ENCODE measurements at places on chromosomes 7 and 10.

GRCh38 chr10:62475551-62475950 is 101.4 kb downstream of the ZNF365 start:
- DNase-seq: no peak

- DNase-seq: no peak
These were observed 5.0 kb downstream of the ZYX start for GRCh38 chr7:143385891-143386781.

DNA sequence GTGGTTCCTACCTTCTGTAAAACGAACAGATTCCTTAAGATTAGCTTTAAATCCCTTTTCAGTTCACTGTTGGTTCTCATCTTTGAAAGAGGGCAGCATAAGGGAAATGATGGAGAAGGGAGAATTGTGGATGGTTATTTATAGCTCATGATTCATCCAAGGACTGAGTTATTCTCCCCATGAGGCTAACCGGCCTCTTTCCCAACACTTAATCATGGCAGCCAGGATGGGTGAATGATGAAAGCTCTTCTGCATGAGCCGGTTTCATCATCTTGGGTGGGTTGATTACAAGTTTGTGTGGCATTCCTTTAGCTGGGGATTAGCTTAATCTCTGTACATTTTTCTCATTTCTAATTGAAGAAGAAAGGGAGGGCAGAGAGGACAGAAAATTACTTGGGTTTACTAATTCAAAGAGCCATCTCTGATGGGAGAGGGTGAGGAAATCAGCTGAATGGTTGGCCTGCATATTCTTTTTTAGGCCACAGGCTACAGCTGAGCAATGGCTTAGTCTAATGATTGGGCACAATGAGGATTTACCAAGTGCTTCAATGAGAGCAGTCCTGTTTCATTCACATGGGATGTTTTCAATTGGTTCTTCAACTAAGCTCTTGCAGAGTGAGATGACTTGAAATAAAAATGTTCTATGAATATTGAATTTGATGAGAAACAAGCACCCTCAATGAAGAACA is 250.0 kb downstream of the BMPER start:
- DNase-seq: no peak

DNA sequence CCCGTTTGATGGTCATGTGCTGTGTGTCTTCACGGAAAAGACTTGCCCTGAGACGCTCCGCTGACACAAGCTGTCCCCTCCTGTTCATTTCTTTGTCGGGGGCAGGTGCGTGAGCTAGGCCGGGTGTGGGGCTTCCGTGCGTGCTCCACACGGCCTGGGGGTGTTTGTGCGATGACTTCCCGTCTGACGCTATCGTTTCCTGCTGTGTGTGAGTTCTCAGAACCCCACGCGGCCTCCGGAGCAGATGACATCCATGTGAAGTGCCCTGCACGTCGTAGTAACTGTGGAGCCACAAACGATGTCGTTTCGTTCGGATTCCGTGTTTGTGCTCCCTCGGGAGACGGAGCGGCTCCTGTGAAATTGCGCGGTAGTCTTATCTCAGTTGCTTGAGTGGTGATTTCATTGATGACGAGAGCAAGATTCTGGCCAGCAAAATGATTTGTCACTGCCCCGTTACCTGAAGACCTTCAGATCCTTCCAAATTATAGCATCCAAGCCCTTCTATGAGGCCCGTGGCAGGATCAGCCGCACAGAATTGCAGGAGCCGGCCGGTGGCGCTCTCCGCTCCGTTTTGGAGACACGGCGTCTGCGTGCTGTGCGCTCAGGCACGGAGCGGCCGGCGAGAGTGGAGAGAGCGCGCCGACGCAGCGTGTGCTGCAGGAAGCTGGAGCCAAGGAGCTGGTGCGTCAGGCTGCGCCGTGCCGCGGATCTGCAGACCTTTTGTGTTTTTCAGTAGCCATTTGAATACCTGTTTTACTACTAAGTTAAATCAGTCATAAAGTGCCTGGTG is 94.9 kb downstream of the NKX6-2 start:
- DNase-seq: no peak

DNA sequence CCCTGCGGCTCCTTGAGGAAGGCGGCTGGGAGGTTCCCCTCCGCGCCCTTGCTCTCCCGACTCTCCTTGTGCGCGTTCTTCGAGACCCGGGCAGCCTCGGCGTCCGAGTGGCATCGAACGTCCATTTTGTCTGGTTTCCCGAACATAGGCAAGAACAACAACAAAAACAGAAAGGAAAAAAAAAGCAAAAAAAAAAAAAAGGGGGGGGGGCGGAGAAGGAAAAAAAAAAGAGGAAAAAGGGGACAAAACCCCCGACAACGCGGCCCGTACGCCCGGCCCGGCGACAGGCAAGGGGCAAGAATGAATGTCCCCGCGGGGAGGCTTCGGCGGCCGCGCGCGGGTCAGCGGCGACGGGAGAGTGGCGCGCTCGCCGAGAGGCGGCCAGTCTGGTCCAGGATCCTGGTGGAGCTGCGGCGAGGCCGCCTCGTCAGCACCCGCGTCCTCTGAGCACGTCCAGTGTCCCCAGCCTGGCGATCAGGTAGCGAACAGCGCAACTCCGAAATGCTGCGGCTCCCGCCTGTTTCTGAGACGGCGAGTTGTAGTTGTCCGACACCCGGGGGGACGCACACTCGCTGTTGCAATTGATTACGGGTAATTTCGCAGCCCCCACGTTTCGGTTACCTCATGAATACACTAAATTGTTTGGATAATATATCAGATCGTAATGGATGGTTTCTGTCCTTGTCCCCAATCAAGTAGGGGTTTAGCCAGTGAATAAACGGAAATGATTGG is at the start of gene VAX1:
TSS of gene VAX1 (minus strand) at position 360 of the 732 bp plus-strand sequence. CDS start at position 146, 214 bp downstream.
- no peak for DNase-seq

DNA sequence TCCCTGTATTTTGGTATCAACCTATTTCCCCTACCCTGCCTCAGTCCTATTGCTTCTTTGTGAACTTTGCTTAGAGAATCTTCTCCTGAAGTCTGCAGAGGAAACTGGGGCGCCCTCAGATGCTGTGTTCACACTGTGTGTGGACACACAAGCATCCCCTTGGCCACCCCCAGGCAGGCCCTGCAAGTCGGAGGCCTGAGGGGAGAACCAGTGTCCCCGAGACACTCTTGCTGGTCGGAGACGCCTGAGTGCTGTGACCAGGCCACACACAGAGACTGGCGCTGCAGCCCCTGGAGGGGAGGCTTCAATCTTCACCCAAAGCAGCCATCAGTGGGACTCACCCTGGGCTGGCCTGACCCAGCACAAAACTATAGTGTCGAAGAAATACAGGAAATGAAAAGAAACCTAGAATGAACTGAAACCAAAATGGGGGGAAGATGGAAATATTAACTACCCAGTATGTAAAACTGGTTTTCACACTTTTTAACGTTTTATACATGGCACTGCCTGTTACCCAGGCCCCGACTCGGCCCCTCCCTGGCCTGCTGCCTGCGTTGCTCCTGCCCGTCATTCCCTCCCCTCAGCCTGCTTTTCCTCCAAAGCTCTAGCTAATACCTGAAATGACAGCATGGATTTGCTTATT is 48.4 kb upstream of the FAM20C start:
- DNase-seq: no peak

DNA sequence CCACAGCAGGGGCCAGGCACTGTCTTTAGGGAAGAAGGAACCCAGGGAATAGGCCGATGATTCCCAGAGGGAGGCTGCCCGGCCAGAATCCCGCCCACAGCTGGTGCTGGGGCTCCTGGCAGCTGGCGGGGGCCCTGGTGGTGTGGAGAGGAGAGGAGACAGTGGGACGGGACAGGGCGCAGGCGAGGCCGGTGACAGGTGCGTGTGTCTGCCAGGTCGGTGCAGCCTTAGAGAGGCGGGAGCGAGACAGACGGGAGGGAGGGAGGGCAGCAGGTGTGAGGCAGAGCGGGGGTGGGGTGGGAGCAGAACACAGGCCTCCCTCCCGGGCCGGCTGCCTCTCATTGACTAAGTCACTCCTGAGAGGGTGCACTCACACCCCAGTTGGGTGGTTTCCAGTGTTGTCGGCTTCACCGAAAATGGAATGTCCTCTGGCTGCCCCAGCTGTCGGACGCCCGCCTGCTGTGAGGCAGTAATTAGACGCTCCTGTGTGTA is 55.2 kb downstream of the ELFN1 start:
- DNase-seq: no peak

- DNase-seq: no peak
These were observed 51.3 kb downstream of the PRTFDC1 start for GRCh38 chr10:24900888-24901685.

DNA sequence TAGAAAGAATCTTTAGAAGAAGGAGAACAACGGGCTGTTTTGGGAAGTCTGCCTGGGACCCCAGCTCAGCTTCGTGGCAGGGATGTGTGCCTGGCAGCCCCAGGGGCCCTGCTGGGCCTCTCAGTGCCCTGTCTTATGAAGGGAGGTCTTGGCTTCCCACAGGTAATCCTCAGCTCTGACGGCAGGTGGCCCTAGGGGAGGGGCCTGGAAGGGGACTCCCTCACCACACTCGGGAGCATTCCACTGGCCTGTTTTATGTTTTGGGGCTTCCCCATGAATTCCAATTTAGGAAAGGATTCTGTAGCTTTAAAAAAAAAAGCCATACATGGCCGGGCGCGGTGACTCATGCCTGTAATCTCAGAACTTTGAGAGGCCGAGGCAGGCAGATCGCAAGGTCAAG is 3.0 kb upstream of the DMBT1 start:
- DNase-seq: no peak

GRCh38 chr7:155844526-155844925 is 32.3 kb upstream of the SHH start:
- no peak for DNase-seq

DNA sequence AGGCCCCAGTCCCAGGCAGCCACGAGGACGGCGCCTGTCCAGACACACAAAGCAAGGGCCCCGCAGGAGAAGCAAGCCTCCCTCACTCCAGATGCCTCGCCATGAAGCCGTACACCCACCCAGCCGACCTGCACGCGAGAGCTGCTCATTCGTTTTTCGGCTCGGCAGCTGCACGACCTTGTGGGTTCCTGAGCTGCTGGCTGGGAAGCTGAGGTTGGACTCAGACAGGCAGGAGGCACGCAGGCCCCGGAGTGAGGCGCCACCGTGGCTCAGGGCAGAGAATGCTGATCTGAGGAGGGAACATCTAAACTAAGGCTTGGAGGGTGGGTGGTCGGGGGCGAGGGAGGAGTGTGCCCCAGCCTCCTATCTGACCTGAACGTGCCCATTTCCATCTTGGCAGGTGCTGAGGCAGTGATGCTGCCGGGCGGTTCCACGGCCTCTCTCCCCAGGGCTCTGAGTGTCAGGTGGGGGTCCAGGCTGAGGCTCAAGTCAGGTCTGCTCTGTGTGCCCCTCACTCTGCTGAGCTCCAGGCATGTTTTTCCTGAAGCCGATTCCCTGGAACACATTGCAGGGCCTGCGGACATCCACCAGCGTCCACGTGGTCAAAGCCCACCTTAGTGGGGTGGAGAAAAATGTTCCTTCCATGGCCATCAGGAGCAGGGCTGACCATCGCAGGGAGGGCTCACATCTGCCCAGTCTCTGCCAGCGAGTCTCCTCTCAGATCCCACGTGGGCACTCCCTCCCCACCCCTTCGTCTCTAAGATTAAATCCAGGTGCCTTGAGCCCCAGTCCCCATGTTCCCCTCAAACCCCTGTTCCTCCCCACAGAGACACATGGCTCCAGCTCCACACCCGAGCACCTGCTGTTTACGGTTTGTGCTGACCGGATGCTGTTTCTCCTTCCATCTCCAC is 28.1 kb upstream of the FAM20C start:
- DNase-seq: no peak

- DNase-seq: no peak
These were observed 109.5 kb downstream of the PARD3 start for GRCh38 chr10:34705563-34705962.

GRCh38 chr7:21412410-21412851 is 15.5 kb upstream of the SP4 start:
- no peak for DNase-seq

- DNase-seq: no peak
These were observed 495 bp downstream of the EIF3B start for GRCh38 chr7:2354939-2355704.

GRCh38 chr7:150439967-150440366 is 10.5 kb upstream of the GIMAP8 start:
- no peak for DNase-seq

DNA sequence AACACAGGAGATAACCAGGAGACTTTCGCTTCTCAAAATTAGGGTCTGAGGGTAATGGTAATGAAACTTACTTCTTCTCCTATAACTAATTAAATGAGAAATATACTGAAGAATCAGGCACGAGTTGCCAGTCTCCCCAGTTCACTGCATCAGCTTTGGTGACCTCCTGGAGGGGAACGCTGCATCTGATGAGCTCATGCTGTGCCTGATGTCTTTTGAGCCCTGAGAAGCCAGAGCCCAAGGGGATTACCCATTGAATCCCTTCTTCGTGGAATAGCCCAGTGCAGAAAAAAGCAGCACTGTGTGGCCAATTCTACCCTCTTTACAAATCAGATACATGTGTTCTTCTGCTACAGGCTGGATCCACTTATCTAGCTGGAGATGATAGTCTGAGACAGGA is 45.1 kb downstream of the CYP2C9 start:
- DNase-seq: no peak

GRCh38 chr10:1578392-1579140 is 158.8 kb downstream of the ADARB2 start:
- DNase-seq: no peak

DNA sequence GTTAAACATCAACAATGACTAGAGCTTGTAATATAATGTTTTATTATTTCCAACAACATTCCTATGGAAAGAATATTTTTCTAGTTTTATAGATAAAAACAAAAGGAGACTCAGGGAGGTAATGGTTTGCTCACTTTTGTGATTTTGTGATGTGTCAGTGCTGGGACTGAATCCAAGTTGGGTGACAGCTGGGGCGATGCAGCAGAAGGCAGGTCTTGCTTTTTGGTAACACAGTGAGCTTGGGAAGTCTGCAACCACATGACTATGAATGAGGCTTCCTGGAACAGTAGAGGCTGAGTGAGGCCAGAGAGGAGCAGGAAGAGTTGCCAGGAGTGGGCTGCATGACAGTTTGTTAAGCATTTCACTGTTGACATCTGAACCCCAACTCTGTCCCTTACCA is 4.9 kb upstream of the YKT6 start:
- no peak for DNase-seq

- DNase-seq: no peak
These were observed 12.0 kb upstream of the KLHL7 start for GRCh38 chr7:23093546-23093945.

GRCh38 chr7:85070967-85071628 is 115.8 kb downstream of the SEMA3D start:
- DNase-seq: no peak

GRCh38 chr7:50362712-50363282 is 58.3 kb downstream of the IKZF1 start:
- DNase-seq: no peak

GRCh38 chr7:44772867-44773266 is 23.6 kb upstream of the PPIA start:
- no peak for DNase-seq

DNA sequence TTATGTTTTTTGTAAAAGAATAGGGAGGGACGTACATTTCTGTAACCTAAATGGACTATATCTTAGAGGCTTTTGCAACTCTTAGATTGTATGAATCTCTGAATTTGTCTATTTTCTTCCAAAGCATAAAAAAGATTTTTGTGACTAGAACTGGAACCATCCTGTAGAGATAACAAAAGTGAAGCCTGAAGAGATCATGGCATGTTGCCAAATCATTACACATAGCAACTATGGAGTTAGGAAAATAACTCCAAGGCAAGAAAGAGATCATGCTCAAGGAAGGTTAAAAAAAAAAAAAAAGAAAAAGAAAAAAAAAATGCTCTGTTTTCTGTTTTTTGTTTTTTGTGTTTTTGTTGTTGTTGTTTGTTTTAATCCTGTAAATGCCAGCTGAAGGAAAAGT is 567.7 kb upstream of the ZWINT start:
- no peak for DNase-seq

- no peak for DNase-seq
These were observed 23.6 kb upstream of the CREB3L2 start for GRCh38 chr7:138025215-138026186.

GRCh38 chr10:122856902-122857301 is 11.2 kb upstream of the CUZD1 start:
- no peak for DNase-seq
